ENCODE measurements at places on chromosomes 6 and 20.

- H3K4me3 ChIP-seq = no peak overlapping the region
- H3K4me1 ChIP-seq = no peaks in the 10 kb centered on the region
These were observed 124.1 kb upstream of the DST start for GRCh38 chr6:56766806-56767178.

DNA sequence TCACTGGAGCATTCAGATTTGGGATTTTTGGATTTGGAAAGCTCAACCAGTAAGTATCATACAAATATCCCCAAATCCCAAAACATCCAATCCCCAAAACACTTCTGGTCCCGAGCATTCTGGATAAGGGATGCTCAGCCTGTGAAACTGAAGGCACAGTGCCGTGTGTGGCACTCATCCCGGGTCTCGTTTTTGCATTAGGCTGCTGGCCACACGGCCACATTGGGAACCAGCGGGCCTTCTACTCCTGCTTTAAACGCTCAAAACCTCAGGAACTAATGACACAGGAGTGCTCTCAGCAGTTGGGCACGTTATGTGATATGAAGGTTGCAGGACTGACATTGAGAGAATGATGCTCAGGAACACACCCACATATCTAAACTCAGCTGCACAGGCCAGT lies 35.6 kb downstream of the PSMG4 start:
- no peaks in the 10 kb centered on the region for H3K36me3 ChIP-seq
- H3K4me1 ChIP-seq = peaks cover 5% of the 10 kb centered on the region

- H3K4me1 ChIP-seq = no peaks in the 10 kb centered on the region
- peaks cover 46% of the 10 kb centered on the region for H3K27me3 ChIP-seq
- DNase-seq = no peak
- H3K4me3 ChIP-seq = no peak overlapping the region
- no peak overlapping the region for H3K27ac ChIP-seq
- no peaks in the 10 kb centered on the region for H3K36me3 ChIP-seq
These were observed 12.2 kb upstream of the STK35 start for GRCh38 chr20:2089447-2089846.

DNA sequence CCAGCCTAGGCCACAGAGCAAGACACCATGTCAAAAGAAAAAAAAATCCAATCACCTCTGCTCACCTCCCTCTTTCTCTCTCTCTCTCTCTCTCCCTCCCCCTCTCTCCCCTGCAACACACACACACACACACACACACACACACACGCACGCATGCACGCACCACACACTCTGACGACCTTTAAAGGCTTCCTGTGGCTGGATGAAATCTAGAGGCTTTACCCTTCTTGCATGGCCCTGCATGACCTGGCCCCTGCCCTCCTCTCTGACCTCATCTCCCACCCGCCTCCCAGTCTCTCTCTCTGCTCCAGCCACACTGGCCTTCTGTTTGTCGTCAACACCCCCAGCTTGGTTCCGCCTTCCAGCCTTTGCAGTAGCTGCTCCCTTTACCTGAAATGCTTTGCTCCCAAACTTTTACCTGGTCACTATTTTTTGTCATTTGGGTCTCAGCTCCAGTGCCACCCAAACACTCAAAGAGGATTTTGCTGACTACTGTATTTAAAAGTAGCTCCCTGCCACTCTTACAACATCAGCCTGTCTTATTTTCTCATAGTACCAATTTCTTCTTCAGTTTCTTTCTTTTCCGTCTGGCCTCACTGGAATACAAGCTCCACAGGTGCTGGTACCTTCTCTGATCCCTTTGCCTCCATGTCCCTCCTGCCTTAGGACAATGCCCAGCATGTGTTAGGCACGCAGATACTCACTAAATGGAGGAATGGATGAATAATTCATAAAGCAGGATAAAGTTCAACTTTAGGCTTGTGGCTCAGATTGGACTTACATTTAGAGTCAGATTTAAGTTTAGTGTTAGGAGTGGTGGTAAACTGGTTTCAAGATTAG lies 4.3 kb upstream of the LTA start:
- H3K4me1 ChIP-seq = peaks cover 41% of the 10 kb centered on the region
- H3K4me3 ChIP-seq = peak overlapping the region; percentile 65
- DNase-seq = no peak
- H3K36me3 ChIP-seq = no peaks in the 10 kb centered on the region
- H3K27me3 ChIP-seq = no peaks in the 10 kb centered on the region
- H3K27ac ChIP-seq = peak overlapping the region; percentile 94

- DNase-seq = no peak
- no peak overlapping the region for H3K27ac ChIP-seq
- peaks cover 5% of the 10 kb centered on the region for H3K4me1 ChIP-seq
- no peaks in the 10 kb centered on the region for H3K27me3 ChIP-seq
- H3K36me3 ChIP-seq = no peaks in the 10 kb centered on the region
- no peak overlapping the region for H3K4me3 ChIP-seq
These were observed 130.0 kb upstream of the SGK1 start for GRCh38 chr6:134447883-134448387.

DNA sequence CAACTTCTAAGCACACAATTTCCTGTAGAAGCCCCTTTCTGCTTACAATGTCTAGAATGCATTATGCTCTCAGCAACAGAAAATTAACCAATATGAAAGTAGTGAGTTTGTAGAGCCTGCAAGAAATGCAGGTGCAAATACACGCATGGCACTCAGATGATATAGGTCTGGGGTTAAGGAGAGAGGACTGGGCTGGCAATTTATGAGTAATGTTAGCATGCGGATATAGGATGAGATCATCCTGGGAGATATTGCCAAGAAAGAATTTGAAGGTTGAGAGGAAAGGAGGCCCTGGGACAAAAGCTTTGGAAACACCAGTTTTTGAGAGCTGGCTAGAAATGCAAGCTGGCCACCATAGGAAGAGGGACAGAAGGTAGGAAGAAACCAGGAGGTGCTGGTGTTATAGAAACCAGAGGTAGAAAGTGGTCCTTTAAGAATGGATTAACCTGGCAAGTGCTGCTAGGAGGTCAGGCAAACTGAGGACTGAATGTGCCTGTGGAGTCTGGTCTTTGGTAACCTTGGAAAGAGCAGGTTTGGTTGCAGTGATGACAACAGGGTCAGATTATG lies 183.2 kb upstream of the MYLIP start:
- no peaks in the 10 kb centered on the region for H3K36me3 ChIP-seq
- H3K4me3 ChIP-seq = no peak overlapping the region
- no peak overlapping the region for H3K27ac ChIP-seq
- DNase-seq = no peak
- H3K27me3 ChIP-seq = no peaks in the 10 kb centered on the region
- no peaks in the 10 kb centered on the region for H3K4me1 ChIP-seq

DNA sequence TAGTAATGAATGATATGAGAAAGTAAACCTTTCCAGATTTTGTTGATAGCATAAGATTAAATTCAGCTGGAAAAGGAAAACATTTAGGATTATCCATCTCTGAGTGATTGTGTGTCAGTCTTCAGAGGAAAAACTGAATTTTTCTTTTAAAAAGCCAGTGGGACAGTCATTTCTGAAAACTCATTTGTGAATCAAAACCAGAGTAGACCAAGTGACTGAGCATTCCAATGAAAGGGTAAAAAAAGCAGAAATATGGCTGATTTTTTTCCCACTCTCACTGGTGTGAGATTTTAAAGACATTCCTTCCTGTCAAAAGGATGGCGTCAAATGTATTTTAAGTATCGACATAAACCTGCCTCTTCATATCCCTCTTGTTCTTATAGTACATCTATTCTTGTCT lies 214.0 kb downstream of the GMPR start:
- H3K36me3 ChIP-seq = peaks cover 14% of the 10 kb centered on the region
- no peaks in the 10 kb centered on the region for H3K27me3 ChIP-seq
- H3K4me3 ChIP-seq = no peak overlapping the region
- DNase-seq = no peak
- no peak overlapping the region for H3K27ac ChIP-seq
- H3K4me1 ChIP-seq = peaks cover 7% of the 10 kb centered on the region

- no peak overlapping the region for H3K4me3 ChIP-seq
- H3K27ac ChIP-seq = no peak overlapping the region
- no peaks in the 10 kb centered on the region for H3K27me3 ChIP-seq
- H3K36me3 ChIP-seq = no peaks in the 10 kb centered on the region
- no peaks in the 10 kb centered on the region for H3K4me1 ChIP-seq
These were observed 466.5 kb upstream of the RNF217 start for GRCh38 chr6:124495665-124496190.

- no peaks in the 10 kb centered on the region for H3K36me3 ChIP-seq
- H3K4me3 ChIP-seq = no peak overlapping the region
- no peak overlapping the region for H3K27ac ChIP-seq
- no peak for DNase-seq
- H3K27me3 ChIP-seq = peaks cover 2% of the 10 kb centered on the region
These were observed 23.8 kb upstream of the FAM50B start for GRCh38 chr6:3825331-3825831.

DNA sequence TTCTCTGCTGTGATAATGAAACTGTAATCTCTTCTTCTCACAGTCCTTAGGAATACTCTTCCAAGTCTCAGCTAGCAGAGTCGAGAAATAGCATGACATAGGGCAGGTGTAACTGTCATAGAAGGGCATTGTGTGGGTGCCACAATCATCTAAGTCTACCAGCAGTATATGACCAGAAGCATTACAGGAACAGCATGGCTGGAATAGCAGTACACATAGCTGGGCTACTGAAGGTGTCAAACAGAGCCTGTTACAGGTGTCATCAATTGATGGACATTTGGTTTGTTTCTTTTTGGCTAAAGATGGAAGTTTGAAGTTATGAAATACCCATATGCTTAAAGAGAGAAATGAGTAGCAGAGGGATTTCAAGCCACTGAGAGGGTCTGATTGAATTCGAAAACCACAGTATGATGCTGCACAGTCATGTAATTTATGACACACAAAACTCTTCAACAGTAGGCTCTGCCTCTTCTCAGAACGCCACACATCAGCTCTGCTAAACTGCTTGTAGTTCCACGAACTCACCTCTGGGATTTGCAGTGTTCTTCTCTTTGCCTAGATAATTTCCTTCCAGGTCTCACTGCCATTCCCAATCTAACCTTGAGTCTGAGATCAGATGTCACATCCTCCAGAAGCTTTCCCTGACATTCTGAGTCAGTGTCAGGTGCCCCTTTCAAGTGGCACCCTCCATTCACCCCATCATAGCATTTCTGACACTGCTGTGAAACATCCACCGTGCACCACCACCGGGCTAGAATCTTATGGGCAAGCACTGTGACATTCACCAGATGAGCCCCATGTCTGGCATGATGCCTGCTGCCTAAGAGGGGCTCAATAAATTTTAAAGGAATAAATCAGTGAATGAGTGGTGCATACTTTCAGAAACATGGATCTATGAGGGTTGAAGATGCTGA lies 151.0 kb downstream of the ADAT2 start:
- no peaks in the 10 kb centered on the region for H3K36me3 ChIP-seq
- H3K27ac ChIP-seq = no peak overlapping the region

GRCh38 chr6:25458485-25458884 lies 179.3 kb downstream of the CARMIL1 start:
- H3K36me3 ChIP-seq = peaks cover 13% of the 10 kb centered on the region
- no peaks in the 10 kb centered on the region for H3K27me3 ChIP-seq
- no peak for DNase-seq
- H3K27ac ChIP-seq = no peak overlapping the region

DNA sequence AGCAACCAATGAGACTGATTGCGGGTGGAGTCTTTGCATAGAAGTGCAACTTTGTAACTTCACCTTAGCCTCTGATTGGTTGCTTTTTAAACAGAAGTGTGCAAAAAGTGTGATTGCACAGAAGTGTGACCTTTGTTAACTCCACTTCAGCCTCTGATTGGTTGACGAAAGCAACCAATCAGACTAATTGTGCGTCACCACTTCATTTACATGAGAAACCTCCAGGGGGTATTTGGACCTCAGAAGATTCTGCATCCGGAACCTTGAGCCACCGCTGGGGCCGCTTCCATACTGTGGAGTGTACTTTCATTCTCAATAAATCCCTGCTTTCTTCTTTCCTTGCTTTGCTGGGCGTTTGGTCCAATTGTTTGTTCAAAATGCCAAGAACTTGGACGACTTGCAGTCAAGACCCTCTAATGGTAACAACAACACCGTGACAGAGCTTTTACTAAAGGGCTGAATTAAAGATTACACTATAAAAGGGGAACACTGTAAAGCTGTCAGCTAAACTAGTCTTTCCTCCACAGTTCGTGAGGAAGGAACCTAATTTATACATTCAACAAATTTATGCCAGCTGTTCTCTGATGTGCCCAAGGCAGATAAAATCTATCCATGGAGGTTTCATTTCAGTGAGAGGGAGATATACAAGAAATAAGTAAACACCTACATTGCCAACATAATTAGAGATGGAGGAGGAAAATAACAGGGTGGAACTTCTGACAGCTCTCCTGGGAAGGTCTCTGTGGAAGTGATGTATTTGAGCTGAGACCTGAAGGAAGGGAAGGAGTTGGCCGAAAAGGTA lies 1.4 kb upstream of the HECA start:
- peak overlapping the region; percentile 75 for H3K4me3 ChIP-seq
- peaks cover 62% of the 10 kb centered on the region for H3K4me1 ChIP-seq
- H3K27ac ChIP-seq = peak overlapping the region; percentile 99
- H3K36me3 ChIP-seq = peaks cover 20% of the 10 kb centered on the region
- no peak for DNase-seq

DNA sequence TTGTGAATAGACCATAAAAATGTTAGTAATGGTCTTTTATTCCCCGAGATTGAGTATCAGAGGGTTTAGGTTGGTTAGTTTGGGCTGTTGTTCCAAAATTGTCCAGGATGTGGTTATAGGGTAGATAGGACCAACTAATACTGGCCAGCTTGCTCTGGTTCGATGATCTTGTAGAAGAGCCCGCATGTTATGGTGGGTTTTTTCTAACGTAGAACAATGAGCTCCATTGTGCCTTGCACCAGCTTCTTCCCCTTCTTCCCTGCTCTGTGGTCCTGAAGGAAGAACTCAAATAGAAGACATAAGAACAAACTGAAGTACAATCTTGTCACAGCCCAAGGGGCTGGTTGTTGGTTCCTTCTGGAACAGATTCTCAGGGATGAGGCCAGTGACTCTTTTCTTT lies 70.5 kb downstream of the RREB1 start:
- peaks cover 8% of the 10 kb centered on the region for H3K4me1 ChIP-seq
- DNase-seq = no peak
- H3K36me3 ChIP-seq = peaks cover 63% of the 10 kb centered on the region

- H3K27ac ChIP-seq = no peak overlapping the region
- H3K4me3 ChIP-seq = no peak overlapping the region
- no peak for DNase-seq
These were observed 100.4 kb downstream of the TOX2 start for GRCh38 chr20:44014807-44015732.

- no peak overlapping the region for H3K27ac ChIP-seq
- no peaks in the 10 kb centered on the region for H3K27me3 ChIP-seq
- no peak for DNase-seq
These were observed 356.4 kb downstream of the CDH4 start for GRCh38 chr20:61608275-61609085.

DNA sequence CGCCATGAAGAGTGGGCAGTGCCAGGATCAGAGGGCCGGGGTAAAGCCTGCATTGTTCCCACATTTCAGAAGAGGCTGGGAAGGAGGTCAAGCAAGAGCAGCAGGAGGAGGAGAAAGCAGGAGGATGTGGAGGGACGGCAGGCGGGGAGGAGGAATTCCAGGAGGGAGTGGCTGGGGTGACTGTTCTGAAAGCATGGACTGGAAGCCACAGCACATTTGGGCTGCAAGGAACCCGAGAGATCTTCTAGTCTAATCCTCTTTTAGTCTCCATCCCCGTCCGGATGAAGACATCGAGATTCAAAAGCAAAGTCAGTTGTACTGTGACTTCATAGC lies 76.9 kb downstream of the FAM50B start:
- no peaks in the 10 kb centered on the region for H3K4me1 ChIP-seq
- no peak for DNase-seq
- no peak overlapping the region for H3K4me3 ChIP-seq
- no peaks in the 10 kb centered on the region for H3K36me3 ChIP-seq

Data from naive thymus-derived CD8-positive, alpha-beta T cell (primary cell).